ENCODE measurements at places on chromosomes 12 and 14.

- DNase-seq, result no peak
Observed at GRCh38 chr14:79420725-79421124, 790.6 kb downstream of the DIO2 start.

DNA sequence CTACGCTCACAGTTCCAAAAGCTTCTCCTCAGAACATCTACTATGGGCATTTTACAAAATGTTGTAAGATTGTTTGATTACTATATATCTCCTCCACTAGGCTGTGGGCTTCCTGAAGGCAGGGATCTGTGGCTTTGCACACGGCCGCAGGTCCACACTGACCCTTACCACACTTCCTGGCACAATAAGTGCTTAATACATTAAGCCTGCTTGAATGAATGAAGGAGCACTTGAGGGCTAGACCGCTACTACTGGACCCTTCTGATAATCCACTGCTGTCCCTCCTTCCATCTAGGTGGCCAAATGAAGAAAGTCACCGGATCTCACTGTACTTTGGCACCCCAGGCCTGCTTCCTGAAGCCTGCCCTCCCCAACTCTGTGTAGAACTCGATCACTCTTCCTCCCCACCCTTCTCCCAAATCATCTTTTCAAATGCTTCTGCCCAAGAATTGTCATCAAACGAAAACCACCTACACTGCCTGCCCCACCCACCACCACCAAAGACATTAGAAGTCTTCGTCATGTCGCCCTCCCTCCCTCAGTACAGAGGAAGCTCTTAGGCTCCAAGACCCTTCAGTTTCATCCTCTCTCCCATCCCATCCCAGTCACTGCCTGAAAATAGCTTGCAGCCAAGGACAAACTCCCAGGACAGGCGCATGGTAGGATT, 596 bp upstream of the ZBTB39 start:
- no peak for DNase-seq

DNA sequence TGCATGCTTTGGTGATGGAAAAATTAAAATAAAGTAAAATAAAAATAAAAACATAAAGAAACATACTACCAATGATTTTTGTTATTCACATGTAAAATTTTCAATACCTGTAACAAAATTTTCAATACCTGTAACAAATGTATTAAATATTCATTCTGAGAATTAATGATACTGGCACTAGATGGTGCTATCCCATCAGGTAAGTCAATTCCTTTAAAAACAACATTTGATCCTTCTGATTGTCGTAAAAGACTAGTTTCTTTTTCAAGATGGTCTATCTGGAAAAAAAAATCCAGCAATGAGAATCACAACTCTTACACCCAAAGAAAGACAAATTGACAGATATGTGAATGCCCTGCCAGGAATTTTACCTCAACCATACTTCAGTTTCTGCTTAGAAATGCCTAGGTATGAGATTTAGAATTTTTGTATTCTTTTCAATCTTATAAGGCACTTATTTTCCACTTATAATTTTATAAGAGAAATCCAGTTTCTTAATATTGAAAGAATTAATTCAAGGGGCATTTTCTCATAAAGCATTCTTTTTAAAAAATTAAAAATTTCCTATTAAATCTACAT, 30.7 kb downstream of the CEP290 start:
- DNase-seq, result peak; percentile 39

- no peak for DNase-seq
Observed at GRCh38 chr12:113537046-113537750, 65.5 kb upstream of the LHX5 start.

- DNase-seq, result no peak
Observed at GRCh38 chr12:78220811-78221210, 390.1 kb downstream of the NAV3 start.

- peak; percentile 71 for DNase-seq
Observed at GRCh38 chr12:6827982-6828780, at the start of gene P3H3. TSS of gene P3H3 (plus strand) at chr12:6828407. CDS start at chr12:6828441, 34 bp downstream.

DNA sequence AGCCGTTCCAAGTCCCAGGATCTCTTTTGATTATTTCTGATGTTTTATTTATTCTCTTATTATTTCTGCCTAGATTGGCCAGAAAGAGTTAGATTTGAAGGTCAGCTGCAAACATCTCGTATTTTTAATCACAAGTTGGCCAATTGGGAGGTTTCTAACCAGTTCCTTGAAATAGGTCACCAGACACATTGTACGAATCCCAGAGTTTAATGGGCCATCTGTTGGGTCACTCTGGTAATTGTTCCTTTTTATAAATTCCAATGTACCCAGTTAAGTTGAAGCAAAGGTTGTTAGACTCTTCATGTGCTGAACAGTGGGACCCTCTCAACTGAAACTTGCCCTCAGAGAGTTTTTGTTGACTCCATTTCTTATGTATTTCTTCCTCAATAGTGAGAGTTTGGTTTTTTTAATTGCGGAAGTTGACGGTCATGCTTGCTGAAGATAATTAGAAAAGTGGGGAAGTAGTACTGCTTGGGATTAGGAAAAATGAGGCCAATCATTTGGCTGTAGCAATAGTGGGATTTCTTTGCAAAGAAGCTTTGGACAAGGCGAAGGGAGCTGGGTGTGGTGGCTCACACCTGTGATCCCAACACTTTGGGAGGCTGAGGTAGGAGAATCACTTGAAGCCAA, 382.7 kb upstream of the RGS6 start:
- DNase-seq, result no peak

GRCh38 chr12:38541849-38542248, 225.3 kb downstream of the ALG10B start:
- DNase-seq, result no peak

GRCh38 chr12:27190761-27191160, 53.3 kb upstream of the STK38L start:
- DNase-seq, result no peak

Data from SW480 (cell line).